ENCODE measurements at places on chromosomes 13 and 19.

DNA sequence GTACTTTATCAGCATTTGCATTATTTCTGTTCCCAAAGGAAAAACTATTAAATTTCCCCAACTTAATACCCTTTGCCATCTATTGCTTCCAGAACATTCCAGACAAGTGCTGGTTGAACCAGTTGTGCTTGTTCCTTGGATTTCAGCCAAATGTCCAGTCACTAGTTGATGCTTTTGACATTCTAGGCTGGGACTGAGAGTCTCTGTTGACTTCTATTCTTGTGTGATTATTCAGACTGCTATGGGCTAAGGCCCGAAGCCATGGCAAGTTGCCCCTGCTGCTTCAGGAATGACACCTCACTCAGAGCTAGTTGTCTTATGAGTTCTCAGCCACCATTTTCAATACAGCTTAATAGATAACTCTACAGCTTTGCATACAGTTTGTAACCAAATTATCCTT, 458.1 kb upstream of the ARGLU1 start:
- no peak for DNase-seq

- no peak for DNase-seq
Measured at GRCh38 chr13:37886879-37887278, 17.3 kb upstream of the TRPC4 start.

DNA sequence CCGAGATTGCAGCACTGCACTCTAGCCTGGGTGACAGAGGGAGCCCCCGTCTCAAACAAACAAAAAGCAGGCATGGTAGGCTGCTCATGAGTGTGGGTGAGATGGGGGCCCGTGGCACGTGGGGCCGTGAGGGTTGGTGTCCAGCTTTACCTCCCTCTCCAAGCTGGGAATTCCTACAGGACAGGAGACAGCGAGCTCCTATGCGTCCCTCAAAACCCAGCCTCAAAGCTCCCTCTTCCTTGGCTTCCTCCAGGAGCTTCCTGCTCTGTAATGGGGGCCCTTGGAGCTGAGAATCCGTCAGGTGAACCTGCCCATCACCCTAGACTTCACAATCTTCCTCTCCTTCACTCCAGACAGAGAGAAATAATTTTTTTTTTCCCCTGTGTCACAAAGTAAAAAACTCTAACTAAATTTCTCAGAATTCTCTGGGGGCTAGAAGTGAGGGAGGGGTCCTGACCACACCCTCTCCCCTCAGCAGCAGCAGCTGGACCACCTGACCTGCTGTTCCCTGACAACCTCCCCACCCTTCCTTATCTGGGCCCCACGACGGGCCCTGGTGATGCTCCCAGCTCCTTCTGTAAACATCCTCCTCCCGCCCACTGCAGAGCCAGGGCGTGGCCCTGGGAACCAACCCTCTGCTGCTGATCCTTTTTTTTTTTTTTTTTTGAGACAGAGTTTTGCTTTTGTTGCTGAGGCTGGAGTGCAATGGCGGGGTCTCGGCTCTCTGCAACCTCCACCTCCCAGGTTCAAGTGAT, 22.1 kb upstream of the WDR18 start:
- no peak for DNase-seq

DNA sequence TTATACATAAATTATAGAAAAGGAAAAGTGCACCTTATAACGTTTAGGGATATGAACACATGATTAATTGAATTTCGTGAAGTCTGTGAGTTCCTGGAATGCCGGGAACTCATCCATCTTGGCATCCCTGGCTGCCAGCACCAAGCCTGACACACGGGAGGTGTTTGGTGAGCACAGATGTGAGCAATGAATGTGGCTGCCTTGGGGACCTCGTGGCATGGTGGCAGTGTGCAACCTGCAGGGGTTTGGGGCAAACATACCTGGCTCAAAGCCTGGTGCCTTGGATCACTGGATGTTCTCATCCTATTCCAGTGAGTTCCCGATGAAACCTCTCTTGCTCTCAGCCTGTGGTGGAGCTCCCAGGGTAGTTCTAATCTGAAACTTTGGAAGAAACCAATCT, 10.4 kb upstream of the MAP2K2 start:
- DNase-seq, result no peak

GRCh38 chr19:3823350-3823713, 37.2 kb upstream of the MATK start:
- DNase-seq, result no peak

DNA sequence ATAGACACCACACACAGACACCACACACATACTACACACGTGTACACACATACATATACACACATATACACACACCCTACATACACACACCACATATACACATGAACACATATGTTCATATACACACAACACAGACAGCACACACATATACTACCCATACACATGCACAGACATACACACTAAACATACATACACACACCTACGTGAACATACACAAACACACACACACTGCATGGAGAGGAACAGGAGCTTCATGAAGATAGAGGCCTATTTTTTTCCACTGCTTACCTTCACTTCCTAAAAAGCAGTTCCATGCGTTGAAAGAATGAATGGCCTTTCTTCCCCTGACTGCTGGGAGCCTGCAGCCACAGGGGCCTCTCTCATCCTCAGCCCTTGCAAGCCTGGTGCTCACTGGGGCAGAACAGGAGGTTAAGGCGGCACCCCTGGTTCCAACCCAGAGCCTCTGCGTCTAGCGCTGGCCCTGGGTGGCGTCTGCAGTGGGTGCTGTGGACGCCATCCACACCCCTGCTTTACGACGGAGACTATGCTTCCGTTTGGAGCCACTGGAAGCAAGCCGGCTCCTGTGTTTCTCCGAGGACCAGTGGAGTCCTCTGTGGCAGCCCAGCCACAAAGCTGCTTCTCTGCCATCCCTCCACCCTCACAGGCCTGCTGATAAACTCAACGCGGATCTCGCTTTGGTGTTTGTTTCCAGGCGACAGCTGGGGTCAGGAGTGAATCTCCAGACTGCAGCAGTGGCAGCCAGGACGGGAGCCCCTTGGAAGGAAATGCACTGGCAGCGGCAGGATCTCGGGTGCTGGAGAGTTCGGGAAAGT, 1.9 kb upstream of the RASA3 start:
- DNase-seq, result no peak

- no peak for DNase-seq
Measured at GRCh38 chr13:41848435-41849255, 112.3 kb downstream of the VWA8 start.

DNA sequence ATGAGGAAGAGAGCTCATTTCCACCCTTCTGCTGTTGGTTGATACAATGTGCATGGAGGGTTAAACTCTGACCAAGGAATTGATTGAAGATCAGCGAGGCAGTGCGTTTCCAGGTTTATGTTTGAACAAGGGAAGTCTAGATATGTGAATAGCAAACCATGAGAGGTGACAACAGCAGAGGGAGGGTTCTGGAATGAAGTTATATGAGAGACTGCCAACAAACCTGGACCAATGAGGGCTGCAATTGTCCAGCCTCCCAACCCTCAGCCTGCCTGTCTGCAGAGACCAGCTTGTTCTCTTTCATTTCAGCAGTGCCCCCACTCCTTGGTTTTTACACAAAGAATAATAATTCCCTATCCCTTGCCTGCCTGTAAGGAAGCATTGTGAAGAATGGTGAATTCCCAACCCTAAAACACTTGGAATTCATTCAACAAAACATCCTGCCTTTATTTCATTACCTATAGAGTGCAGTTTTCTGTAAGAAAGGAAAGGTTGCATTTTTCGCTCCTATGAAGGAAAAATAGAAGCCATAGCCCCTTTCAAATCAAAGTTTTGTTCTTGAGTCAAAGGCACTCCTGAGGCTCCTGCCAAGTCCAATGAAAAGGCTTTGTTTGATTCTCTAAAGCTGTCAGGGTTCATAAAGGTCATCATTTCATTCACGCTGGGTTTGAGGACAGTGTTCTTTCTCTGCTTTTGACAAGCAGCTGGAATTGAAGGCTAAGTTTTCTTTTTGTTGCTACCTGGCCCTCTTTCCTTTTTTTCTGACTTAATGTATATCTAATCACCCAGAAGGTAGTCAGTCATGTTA, 53.6 kb upstream of the ABCC4 start:
- DNase-seq, result no peak

GRCh38 chr19:15701757-15702533, 25.9 kb upstream of the OR10H2 start:
- DNase-seq, result no peak

- no peak for DNase-seq
Measured at GRCh38 chr19:39126312-39127187, 964 bp downstream of the PAK4 start.

GRCh38 chr19:45168767-45169351, 8.1 kb upstream of the NKPD1 start:
- no peak for DNase-seq
